ENCODE measurements at places on chromosomes 6 and 20.

GRCh38 chr6:40383348-40384115 lies 203.6 kb downstream of the LRFN2 start:
- DNase-seq: no peak

DNA sequence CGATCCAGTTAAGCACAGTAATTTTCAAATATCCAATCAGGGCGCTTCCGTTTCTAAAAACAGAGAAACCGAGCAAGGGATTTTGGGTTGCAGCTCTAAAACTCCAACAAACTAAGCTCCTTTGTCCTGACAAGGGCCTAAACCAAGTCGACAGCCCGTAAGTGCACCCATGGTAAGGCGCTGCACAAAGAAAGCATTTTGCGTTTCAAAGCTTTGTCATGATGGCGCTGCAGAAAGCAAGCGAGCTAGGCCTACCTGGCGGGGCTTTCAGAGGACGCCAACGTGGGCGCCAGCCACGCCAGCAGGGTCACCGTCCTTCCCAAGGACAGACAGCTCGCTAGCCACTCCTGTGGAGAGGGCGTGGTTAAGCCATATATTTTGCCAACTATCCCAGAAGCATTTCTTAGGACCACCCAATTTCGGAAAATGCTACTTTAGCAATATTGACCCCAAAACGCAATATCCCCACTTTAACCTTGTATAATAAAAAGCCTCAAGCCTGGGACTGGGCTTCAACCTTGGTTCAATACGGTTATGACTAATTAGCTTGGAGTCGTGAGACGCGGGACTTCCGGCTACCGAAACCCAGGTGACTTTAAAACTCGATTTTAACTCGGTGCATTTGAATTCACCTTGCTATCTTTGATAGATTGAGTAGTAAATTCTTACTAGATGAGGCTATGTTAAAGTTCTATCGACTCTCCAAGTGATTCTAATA lies 53.8 kb downstream of the TRIM38 start:
- DNase-seq: no peak

DNA sequence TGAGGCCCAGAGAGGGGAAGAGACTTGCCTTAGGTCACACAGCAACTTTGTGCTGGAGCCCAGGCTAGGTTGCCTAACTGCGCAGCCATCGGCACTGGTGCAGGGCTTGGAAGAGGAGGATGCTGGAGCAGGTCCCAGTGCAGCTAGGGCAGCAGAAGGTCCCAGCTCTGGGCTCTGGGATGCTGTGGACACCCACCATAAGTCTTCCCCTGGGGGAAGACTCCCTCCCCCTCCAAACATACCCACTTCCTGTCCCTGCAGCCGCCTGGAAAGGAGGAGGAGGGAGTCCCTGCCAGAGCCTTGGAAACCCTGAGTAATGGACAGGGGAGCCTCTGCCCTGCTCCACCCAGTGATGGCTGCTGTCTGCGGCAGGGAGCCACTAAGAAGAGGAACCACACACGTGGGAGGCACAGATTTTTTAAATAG lies 93.6 kb downstream of the NCR2 start:
- peak; percentile 74 for DNase-seq

- no peak for DNase-seq
Observed at GRCh38 chr6:41697861-41698781, 37.3 kb downstream of the TFEB start.

GRCh38 chr20:62760471-62760855 lies 35.8 kb upstream of the MRGBP start:
- DNase-seq: no peak

DNA sequence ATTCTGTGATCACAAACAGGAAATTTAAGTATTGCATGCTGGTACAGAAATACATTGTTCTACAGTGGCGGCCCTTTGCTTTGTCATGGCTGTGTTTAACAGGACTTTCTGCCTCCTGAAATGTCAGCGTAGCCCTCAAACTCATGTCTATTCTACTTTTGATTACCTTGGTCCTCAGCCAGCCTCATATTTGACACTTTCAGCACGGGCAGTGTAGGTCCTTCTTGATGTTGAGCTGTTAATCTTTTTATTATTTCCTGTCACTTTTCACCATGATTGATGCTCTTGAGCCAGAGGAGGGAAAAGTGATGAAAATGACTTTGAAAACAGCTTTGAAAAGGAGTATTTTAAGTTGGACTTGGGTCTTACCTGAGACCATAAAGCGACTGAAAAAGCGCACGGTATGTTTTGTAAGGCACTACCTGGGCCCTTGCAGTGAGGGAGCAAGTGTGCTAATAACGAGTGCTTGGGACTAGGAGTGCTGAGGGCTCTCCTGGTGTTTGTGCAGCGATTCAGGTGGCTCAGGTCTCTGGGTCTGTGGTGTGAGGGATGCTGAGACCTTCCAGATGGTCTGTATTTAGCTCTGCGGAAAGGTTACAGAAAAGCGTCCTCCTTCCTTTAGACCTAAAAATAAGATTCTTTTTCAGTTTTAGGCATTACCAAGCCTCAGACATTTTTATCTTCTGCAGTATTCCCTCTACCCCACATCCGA lies 45.2 kb upstream of the RREB1 start:
- DNase-seq: no peak

GRCh38 chr20:46230801-46231282 lies 77.5 kb downstream of the CDH22 start:
- no peak for DNase-seq

GRCh38 chr6:135062735-135063134 lies 8.1 kb upstream of the HBS1L start:
- no peak for DNase-seq

DNA sequence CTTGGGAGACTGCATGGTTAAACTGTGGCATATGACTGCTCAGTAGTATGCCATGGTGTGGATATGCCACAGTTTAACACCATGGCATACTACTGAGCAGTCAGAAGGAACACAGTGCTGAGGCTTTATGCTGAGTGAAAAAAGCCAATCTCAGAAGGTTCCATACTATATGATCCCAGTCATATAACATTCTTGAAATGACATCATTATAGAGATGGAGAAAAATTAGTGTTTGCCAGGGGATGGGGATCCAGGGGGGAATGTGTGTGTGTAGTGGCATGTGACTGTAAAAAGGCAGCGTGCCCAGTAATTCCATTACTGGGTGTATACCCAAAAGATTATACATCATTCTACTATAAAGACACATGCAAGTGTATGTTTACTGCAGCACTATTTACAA lies 85.8 kb downstream of the FOXF2 start:
- no peak for DNase-seq

DNA sequence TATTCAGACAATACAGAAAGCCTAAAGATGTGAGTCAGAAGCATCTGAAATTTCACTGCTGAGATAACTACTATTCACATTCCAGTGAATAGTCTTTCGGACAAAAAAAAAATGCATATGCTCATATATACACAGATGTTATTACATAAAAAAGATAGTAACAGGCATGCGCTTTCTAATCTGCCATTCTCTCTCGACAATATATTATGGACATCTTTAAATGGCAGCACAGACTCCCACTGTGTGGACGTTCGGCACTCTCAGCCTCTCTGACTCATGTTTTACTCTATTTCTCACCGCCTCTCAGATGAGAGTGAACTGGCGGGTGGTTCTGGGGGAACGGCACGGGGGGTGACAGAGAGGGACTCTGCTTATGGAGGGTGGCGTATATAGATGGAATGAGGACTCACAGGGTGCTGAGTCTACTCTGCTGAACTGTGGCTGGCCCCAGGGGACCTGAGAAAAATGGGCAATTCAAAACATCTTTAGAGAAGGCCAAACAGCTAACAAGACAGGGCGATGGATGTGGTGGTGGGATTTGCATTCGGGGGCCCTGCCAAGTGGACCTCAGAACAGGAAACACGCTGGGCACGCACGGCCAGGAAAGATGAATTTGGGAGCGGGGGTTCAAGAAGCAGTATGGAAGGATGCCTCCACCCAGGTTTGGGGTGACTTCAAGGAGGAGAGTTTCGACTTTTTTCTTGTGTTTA lies 68.9 kb downstream of the MDGA1 start:
- no peak for DNase-seq

- DNase-seq: no peak
Observed at GRCh38 chr20:6178537-6178936, 55.7 kb upstream of the FERMT1 start.

GRCh38 chr6:16600701-16601100 lies 160.6 kb downstream of the ATXN1 start:
- no peak for DNase-seq

DNA sequence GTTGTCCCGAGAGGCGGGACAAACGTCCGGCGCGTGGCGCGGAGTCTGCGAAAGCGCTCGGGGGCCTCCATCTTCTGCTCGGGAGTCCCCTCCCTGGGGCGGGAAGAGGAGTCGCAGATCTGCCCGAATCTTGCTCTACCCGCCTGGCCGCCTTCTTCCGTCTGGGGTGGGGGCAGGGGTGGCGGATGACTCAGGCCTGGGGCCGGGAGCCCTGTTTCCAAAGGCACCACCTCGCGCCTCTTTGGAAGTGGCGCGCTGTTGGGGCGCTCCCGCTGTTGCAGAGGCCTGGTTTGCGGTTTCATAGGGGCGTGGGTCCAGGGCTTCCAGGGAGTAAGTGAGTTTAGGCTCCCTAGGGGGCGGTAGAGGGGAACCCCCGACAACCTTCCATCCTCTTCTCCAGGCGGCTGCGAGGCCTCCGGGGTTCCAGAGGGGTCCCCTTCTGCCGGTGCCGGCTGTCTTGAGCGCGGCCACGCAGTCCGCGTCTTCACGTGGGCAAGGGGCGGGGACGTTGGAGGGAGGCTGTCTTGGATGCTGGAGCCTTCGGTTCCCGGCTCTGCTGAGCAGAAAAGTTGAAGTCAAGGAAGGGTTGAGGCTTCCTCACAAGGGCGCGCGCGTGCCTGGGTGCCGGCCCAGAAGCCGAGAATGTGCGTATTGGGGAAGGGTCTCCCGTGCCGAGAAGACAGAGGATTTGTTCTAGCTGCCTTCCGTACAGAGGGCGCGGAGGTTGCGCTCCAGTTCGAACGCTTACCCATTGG lies 2.6 kb upstream of the TFAP2C start:
- no peak for DNase-seq
